ENCODE measurements at places on chromosomes 13 and 19. TPM values are rescaled to one million over a fixed set of nuclear protein-coding genes. Genes with fewer than 3 reads are reported as not detected.

- no peak for DNase-seq
Measured at GRCh38 chr13:47555235-47555634, 445.8 kb downstream of the SUCLA2 start.

ZNF699 gene
- 3.3 TPM for polyA plus RNA-seq

ZNF426 gene
- 6.5 TPM for polyA plus RNA-seq

ZNF175 gene
- polyA plus RNA-seq, result 4.9 TPM

GRCh38 chr13:69050696-69051095, 1056.9 kb upstream of the ATXN8OS start:
- no peak for DNase-seq

DNA sequence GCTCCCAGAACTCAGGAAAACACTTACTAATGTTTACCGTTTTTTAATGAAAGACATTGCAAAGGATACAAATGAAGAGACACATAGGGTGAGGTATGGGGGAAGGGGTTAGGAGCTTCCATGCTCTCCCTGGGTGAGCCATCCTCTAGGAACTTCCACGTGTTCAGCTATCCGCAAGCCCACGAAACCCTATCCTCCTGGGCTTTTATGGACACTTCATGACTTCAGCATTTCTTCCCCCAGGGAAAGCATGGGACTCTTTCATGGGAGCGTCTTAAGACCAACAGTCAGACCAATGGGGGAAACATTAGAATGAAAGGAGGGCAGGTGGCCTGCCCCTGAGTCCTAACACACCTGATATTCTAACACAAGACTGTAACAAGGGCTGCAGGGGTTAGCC, 6.6 kb upstream of the ESD start:
- no peak for DNase-seq

DNA sequence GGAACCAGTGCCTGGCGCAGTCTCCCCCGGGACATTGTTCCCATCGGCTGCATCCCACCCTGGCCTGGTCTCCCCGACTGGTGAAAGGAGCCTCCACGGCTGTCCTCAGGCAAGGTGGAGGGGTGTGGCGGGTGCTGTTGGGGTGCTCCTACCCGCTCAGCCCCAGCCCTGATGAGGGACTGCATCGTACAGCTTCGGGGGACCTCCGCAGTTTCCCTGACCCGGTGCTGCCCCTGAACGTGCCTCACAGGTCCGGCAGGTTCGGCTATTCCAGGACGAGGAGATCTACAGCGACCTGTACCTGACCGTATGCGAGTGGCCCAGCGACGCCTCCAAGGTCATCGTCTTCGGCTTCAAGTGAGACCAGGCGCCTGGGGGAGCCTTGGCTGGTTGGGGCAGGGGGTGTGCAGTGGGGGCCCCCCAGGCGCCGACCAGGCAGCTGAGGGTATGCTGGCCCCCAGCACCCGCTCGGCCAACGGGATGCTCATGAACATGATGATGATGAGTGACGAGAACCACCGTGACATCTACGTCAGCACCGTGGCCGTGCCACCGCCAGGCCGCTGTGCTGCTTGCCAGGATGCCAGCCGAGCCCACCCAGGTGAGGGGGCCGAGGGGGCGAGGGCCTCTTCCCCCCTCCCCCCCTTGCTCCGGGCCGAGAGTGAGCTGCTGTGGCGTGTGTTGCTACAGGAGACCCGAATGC, 3.5 kb downstream of the DCAF15 start:
- DNase-seq, result no peak

DNA sequence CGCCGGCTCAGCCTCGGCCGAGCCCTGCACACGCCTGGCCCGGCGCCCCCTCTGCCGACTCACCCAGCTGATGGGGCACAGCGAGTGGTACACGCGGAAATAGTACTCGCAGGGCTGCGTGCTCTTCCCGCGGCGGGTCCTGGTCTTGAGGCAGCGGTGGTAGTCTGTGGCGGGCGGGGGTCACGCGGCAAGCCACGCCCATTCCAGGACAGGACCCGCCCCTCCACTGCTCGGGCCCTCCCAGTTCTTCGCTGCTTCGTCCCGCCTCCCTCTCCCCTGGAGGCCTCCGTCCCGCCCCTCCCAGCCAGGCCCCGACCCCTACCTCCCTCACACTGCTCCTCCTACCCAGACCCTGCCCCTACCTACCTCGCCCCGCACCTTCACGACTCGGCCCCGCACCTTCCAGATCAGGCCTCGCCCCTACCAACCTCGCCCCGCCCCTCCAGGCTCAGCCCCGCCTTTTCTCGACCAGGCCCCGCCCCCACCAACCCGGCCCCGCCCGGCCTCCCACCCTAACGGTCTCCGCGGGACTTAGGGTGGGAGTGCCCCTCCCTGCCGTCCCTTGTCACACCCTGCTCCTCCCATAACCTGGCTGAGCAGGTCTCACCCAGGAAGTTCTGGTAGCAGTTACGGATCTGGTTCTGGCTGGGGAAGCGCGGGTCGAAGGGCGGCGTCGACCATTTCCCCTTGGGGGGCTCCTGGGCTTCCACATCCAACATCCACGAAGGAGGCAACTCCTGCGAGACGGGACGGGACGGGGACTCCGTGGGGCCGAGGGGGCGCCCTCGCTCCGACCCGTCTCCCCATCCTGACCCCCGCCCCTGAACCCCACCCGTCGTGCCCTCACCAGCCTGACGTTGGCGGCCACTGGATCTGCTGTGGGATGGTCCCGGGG, 469 bp downstream of the COX6B2 start:
- DNase-seq, result no peak

DNA sequence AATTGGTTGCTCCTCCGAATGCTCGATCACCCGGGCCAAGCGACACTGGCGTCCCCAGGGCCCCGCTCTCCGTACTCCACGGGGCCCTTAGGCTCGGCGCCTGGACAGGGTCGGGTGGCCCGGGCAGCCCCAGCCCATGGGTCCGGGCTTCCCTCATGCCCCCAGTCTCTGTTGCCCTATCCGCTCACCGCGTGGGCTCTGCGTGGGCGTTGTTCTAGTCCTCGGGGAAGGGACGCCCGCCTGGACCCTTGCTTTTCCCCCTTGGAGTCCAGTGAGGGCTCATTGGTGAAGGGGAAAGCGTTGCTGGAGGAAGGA, 1.3 kb downstream of the TDRD12 start:
- no peak for DNase-seq

VSIG10L gene
- polyA plus RNA-seq, result 1.5 TPM

DNA sequence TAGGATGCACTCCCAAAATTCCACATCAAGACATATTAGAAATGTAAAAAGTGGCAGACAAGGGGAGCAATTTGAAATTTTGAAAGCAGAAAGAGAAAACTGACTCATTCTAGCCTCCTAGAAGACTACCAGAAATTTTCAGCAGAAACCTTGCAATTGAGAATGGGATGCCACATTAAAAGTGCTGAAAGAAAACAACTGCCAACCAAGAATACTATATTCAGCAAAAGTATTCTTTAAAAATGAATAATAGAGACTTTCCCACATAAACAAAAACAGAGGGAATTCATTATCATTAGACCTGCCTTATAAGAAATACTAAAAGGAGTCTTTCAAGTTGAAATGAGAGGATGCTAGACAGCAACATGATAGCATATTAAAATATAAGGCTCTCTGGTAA, 78.3 kb upstream of the HTR2A start:
- DNase-seq, result no peak

- DNase-seq, result no peak
Measured at GRCh38 chr13:37187621-37188020, 82.2 kb upstream of the CSNK1A1L start.

KCTD12 gene
- 5.9 TPM for polyA plus RNA-seq

IL11 gene
- 0.41 TPM for polyA plus RNA-seq

DNA sequence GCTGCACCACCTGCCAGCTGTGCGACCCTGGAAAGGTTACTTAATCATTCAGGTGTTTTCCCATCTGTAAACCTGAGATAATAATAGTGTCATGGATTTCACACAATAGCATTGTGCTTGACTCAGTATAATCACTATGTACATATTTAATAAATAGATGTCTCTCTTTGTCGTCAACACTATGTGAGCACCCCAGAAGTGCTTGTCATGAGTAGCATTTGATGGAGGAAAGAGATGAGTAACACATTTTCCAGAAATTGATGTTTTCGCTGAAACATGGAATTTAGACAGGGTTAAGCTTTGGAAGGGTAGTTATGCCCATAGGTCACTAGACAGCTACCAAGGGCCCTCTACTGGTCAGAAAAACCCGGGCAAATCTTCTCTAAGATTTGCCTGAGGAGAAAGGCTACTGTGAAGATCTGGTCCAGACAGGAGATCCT, 9.5 kb upstream of the MBNL2 start:
- no peak for DNase-seq

DNA sequence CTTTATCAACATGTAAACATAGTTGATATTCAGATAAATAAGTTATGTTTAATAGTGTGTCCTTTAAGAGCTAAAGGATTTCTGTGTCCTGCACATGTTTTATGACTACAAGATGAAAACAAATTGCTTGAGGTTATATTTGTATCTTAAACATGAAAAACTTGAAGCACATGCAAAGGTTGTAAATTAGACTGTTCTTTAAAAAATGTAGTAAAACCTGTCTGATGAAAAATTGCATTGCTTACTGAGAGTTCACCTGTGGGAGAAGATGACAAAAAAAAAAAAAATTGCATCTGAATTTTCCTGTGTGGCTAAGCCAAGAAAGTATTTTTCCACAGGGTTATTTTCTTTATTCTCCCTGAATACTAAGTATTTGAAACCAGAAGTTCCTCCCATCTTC, 25.7 kb upstream of the LMO7 start:
- no peak for DNase-seq

DNA sequence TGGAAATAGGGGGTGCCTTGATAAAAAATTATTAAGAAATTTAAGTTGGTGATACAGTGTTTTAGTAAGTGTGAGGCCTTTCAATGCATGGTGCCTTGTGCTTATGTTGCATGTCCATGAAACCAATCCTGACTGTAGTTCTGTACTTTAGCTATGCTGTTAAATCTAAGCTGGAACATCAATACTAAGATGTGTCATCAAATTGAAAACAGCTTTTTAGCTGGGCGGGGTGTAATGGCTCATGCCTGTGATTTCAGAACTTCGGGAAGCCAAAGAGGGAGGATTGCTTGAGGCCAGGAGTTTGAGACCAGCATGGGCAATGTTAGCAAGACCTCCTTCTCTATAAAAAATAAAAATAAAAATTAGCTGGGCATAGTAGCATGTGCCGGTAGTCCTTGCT, 930.3 kb upstream of the PCDH9 start:
- no peak for DNase-seq

All from brain (organoid and tissue), 16 donors.